ENCODE measurements at places on chromosomes 6 and 20. TPM values are rescaled to one million over a fixed set of nuclear protein-coding genes. Genes with fewer than 3 reads are reported as not detected.

GRCh38 chr6:2624177-2624576, 126.5 kb downstream of the MYLK4 start:
- DNase-seq: no peak

DNA sequence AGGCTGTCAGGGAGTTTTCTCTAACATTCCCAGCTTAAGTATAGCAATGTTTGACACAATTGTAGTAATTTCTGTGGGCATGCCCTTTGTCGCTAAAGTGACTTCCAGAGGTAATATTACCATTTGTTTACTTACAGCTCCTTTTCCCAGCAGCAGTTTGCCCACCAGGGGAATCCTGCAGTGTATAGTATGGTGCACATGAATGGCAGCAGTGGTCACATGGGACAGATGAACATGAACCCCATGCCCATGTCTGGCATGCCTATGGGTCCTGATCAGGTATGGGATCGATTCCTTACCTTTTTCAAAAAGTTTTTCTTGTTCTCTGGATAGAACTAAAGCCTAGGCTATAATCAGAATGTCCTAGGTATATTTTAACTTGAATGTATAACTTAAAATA, 132.5 kb downstream of the SULF2 start:
- no peak for DNase-seq

- DNase-seq: no peak
Observed at GRCh38 chr6:108845145-108845544, 3.1 kb upstream of the ARMC2 start.

- peak; percentile 82 for DNase-seq
Observed at GRCh38 chr6:108559884-108560462, 744 bp upstream of the FOXO3 start.

DNA sequence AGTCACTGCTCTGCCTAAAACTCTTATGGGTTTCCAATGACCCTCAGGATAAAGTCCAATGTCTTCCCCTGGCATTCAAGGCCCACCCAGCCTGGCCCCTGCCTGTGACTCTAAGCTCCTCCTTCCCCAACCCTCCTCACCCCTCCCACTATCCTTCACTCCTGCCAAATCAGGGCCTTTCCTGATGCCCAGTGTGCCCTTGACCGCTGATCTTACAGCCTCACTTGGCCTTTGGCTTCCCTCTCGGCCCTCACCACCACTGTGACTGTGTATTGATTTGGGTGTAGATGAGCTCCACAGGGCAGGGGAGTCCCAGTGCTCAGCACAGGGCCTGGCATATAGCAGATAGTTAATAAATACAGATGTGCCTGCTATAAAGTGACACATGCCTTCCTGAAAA, 115.7 kb downstream of the TOX2 start:
- DNase-seq: no peak

GRCh38 chr6:135004399-135004798, 50.2 kb downstream of the HBS1L start:
- no peak for DNase-seq

- no peak for DNase-seq
Observed at GRCh38 chr6:159075506-159076228, 30.9 kb upstream of the TAGAP start.

- DNase-seq: no peak
Observed at GRCh38 chr20:22920898-22921297, 114.2 kb upstream of the SSTR4 start.

DNA sequence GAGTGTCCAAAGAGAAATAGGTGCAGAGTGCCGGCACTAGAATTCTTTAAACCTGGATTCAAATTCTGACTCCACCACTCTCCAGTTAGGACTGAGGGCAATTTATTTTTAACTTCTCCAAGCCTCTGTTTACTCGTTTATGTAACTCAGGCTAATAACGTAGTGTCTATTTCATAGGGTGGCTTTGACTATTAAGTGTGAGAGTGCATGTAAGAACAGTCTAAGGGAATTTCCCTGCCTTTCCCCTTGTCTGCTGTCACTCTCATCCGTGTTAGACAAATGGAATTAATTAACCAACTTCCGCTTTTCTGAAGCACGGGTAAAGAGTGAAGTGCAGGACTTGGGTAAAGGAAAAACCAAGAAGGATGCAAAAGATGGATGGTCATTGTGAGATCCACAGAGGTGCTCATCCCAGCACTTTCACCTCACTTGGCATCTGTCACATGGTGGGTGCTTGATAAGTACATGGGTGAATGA, 4.1 kb upstream of the ZKSCAN8 start:
- DNase-seq: no peak

GRCh38 chr6:84107495-84107894, 73.9 kb downstream of the MRAP2 start:
- no peak for DNase-seq

DNA sequence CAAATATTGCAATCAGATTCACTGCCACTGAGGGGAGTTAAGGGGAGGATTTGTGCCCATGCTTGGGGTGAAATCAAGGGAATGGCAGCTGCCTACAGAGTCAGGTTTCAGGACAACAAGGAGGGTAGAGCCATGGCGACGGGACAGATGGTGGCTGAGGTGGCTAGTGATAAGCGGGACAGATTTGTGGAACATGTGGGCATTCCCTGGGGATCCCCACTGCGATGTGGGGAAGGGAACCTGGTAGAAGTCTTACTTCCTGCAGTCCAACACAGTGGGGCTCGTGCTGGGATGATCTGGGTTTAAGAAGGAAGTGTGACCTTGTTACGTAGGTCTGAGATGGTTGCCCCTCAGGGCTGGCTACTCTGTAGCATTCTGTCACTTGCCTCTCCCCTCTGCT, 292.0 kb upstream of the JARID2 start:
- DNase-seq: no peak

GRCh38 chr6:27250277-27251111, 3.0 kb downstream of the PRSS16 start:
- DNase-seq: no peak

GRCh38 chr6:21228411-21228810, 365.1 kb upstream of the SOX4 start:
- no peak for DNase-seq

DNA sequence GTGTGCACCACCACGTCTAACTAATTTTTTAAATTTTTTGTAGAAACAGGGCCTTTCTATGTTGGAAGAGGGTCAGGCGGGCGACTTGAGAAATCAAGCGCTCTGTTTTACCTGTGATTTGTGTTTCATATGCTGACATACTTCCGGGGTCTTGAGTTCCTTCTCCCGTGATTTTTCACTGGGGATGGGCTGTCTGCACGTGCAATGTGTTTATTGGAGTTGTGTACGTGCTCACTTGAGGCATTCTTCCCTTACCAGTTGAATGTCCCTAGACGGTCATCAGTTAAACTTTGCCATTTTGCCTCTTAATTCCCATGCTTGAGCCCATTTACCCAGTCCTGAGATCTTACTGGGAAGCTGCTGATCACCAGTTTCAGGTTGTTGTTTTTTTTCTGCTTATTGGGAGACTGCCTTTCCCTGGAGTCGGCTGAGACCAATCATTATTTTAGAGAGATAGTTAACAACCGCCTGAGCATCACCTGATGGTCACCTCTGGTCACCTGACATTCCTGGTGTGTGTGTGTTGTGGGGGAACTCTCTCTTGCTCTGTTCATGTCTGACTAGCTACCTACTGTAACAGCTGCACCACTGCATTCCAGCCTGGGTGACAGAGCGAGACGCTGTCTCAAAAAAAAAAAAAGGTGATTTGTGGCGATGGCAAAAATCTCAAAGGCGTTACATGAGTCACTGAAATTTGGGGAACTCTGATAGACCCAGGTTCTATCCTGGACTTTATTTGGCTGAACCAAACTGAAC, 34.8 kb upstream of the NCOA3 start:
- no peak for DNase-seq

- peak; percentile 16 for DNase-seq
Observed at GRCh38 chr6:56521976-56522375, 120.7 kb downstream of the DST start.

DNA sequence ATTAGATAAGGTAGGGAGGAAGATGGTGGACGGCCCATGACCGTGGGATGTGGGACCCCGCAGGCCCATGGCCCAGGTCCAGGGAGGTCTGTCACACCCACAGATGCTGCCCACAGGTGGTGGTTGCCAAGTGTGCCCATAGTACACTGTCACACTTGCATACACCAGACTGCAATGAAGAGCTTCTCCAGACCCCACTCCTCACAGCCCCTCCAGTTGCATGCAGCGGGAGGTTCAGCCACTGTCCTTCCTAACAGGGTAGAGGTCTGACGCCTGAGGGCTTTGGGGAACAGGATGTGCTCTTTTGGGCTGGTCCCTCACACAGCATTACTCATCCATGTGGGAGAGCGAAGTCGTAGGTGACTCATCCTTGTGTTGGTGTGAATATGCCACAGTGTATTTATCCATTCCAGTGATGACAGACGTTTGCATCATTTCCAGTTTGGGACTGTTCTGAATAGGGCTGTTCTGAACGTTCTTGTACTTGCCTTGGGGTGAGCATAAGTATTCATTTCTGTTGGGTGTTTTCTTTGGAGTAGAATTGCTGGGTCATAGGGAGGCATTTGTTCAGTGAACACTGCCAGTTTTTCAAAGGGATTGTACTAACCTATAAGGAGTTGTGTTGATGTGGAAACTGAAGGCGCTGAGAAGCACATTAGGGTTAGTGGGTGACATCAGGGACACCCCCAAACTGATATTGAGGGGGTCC, 10.1 kb upstream of the PYGB start:
- DNase-seq: no peak

- peak; percentile 53 for DNase-seq
Observed at GRCh38 chr6:68975064-68975463, 340.0 kb downstream of the ADGRB3 start.

TMC2 gene
- total RNA-seq: not detected

SCAND1 gene
- 6.4 TPM for total RNA-seq

TXLNB gene
- total RNA-seq: 0.06 TPM

PBX2 gene
- total RNA-seq: 53.3 TPM

Data from neural progenitor cell (in vitro differentiated cells).